ENCODE measurements at places on chromosomes 7 and 10.

GRCh38 chr10:133617196-133617595, 9.4 kb downstream of the FRG2B start:
- no peaks in the 10 kb centered on the region for H3K4me1 ChIP-seq
- H3K27me3 ChIP-seq, result no peaks in the 10 kb centered on the region
- no peaks in the 10 kb centered on the region for H3K36me3 ChIP-seq
- no peak for DNase-seq

GRCh38 chr10:107701943-107702342, 537.4 kb upstream of the SORCS1 start:
- no peak for DNase-seq
- H3K36me3 ChIP-seq, result no peaks in the 10 kb centered on the region
- no peak overlapping the region for H3K4me3 ChIP-seq
- no peaks in the 10 kb centered on the region for H3K27me3 ChIP-seq
- no peak overlapping the region for H3K27ac ChIP-seq

GRCh38 chr10:43569681-43570080, 4.7 kb downstream of the ZNF239 start:
- H3K4me1 ChIP-seq, result no peaks in the 10 kb centered on the region
- no peak overlapping the region for H3K27ac ChIP-seq
- H3K27me3 ChIP-seq, result no peaks in the 10 kb centered on the region

- no peaks in the 10 kb centered on the region for H3K36me3 ChIP-seq
- H3K27me3 ChIP-seq, result no peaks in the 10 kb centered on the region
- H3K4me1 ChIP-seq, result no peaks in the 10 kb centered on the region
Observed at GRCh38 chr7:112798274-112799159, 8.3 kb upstream of the TMEM168 start.
